ENCODE measurements at places on chromosomes 5 and 9.

GRCh38 chr5:22277006-22277405 lies 576.1 kb downstream of the CDH12 start:
- no peak for DNase-seq

GRCh38 chr9:96156171-96156974 lies 145.6 kb downstream of the HSD17B3 start:
- no peak for DNase-seq

DNA sequence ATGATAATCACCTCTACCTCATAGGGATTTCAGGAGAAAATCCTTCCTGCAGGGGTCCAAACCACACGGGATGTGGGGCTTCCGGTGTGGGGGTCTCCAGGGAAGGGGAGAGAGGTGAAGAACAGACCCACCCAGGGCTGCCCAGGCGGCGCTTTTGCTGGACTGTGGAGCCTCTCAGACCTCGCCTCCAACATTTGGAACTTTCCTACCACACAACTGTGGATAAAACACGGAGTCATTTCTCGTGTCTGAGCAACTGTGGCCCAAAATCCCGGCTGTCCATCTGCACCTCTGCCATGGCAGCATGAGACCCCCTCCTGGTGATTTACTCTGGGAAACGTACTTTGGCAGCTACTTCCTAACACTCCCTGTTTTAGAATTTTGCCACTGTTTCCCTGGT lies 307.8 kb upstream of the IRX4 start:
- no peak for DNase-seq

- DNase-seq: no peak
These were observed 207.1 kb downstream of the GABRG2 start for GRCh38 chr5:162274679-162275078.

DNA sequence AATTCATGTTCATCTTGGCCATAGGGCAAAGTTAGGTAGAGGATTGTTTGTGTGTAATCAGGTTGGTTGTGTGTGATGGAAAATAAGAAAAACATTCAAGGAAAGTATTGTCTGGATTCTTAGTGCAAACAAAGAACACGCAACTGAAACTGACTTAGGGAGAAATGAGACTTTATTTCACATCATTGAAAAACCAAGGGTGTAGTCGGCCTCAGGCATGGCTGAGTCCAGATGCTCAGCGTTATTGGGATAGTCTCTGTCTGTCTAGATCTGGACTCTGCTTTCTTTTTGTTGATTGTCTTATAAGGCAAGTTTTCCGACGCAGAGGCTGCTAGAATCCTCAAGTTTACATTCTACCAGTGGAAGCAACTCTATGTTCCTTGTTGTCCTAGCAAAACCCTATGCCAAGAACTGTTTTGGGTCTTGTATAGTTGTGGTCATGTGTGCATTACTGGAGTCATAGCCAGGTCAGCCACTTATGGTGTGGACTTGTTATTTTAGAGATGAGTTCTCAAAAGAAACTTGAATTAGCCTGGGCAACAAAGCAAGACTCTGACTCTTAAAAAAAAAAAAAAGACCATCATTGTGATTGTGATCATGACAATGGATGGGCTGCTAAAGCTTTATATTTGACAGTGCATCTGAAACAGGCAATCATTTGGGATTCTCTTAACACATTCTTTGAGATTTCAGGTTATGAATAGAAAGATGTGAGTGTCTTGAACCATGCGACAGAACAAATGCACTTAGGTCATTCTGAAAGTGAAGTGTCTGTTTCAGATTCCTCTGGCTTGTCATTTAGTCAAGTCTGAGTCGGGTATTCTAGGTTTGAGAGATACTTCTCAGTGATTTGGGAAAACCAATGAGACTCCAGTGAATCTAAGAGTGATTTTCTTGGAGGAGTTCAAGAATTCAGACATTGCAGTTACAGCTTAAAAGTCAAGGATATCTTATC lies 82.6 kb downstream of the DOCK2 start:
- DNase-seq: no peak

- no peak for DNase-seq
These were observed 2.5 kb upstream of the MED27 start for GRCh38 chr9:132082188-132082587.

GRCh38 chr9:26516773-26517343 lies 375.7 kb downstream of the CAAP1 start:
- DNase-seq: no peak

DNA sequence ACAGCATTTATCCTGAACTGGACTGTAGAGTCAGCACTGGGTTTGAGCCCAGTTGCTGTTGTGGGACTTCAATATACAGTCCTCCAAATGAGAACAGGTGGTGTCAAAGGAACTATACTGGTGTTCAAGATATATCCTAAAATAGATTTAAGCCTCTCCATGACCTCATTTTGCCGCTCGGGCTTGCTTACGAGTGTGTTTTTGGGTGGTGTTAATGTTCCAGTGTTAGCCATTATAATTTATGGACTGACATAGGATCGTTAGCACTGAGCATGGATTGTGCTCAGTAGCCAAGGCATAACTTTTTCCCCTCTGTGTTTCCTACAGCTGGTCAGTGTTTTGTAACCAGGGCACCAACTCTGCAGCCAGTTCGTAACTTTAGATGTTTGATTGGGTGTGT lies 306.6 kb downstream of the SPATA31D1 start:
- no peak for DNase-seq

GRCh38 chr5:115345344-115345743 lies 48.9 kb upstream of the CCDC112 start:
- DNase-seq: no peak

- no peak for DNase-seq
These were observed 132.0 kb upstream of the FSTL4 start for GRCh38 chr5:133744051-133744959.
